Iris pigment epithelial cell (primary cell): ENCODE measurements at places on chromosomes 16 and 17.

DNA sequence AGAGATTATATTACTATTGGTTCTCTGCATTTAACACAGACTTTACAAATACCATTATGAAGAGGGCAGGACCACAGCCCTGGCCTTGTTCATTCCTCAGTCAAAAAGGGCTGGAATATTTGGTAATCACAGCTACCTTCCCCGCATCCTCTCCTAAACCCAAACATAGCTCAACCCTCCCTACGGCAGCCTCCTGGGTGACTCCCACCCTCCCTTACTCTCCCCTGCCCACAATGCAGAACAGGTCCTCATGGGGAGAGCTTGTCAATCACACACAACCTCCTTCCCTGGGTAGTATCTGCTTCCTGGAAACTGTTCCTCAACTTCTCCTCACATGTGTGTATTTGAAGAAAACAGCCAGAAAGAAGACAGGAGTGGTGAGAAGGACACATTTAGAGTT, 224.2 kb downstream of the C16orf78 start:
- no peak for DNase-seq

DNA sequence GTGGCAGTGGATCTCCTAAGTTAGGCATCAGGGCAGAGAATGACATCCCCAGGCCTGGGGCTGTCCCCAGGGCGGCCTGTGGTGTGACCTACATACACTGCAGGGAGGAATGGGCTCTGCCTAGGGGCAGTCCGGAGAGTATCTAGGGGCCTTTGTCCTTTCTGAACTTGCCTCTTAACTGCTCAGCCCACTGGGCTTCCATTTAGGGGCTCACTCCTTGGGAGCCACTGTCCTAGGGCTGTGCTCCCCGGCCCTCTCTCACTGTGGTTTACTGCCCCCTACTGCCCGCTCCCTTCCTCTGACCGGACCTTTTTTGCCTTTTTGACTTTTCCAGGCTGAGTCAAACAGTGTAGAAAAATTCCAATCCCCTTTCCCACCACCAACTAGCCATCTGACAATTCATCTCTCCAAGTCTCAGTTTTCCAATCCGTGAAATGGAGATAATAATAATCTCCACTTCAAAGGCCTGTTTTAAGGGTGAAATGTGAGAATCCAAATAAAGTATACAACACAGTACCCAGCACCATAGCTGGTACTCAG, 66.8 kb downstream of the DNAH3 start:
- peak; percentile 53 for DNase-seq

DNA sequence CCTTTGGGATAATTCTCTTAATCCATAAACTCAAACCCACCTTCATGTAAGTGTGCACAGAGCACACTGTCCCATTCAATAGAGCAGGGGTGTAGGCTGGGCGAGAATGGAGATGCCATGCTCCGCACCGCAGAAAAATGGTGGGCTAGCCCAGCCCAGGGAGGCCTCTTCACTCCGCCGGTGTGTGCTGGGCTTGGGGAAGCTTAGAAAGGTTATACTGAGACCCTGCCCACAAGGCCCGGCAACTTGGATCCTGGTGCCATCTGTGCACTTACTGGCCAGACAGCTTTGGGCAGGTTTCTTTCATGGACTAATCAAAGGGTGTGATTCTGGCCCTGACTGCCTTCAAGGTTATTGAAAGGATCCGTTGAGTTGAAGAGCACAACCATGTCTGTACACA, 3.7 kb upstream of the STAT5A start:
- no peak for DNase-seq

- DNase-seq = peak; percentile 36
These were observed 21.0 kb downstream of the SLC7A6OS start for GRCh38 chr16:68289621-68290329.

- peak; percentile 21 for DNase-seq
These were observed 28.0 kb upstream of the DDX52 start for GRCh38 chr17:37671028-37671823.

DNA sequence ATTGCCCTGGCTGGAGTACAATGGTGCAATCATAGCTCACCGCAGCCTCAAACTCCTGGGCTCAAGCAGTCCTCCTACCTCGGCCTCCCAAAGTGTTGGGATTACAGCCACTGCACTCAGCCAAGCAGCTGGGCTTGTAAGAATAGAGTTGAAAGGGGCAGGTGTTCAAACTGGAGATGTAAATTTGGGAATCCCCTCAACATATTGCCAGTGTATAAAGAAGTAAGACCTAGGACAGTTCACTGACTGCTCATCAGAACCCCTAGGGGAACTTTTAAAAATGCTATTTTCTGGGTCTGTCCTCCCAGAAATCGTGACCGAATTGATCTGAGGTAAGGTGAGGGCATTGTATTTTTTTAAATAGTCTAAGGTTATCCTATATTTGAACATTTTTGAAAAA, 8.9 kb upstream of the DNAJA2 start:
- no peak for DNase-seq

GRCh38 chr16:46900455-46901235, 16.5 kb downstream of the GPT2 start:
- no peak for DNase-seq

GRCh38 chr16:86134802-86135461, 236.0 kb downstream of the IRF8 start:
- peak; percentile 59 for DNase-seq

GRCh38 chr16:67170168-67170948, at the start of gene NOL3:
Gene NOL3, plus strand, starts transcription at chr16:67170538.
- DNase-seq = peak; percentile 83

DNA sequence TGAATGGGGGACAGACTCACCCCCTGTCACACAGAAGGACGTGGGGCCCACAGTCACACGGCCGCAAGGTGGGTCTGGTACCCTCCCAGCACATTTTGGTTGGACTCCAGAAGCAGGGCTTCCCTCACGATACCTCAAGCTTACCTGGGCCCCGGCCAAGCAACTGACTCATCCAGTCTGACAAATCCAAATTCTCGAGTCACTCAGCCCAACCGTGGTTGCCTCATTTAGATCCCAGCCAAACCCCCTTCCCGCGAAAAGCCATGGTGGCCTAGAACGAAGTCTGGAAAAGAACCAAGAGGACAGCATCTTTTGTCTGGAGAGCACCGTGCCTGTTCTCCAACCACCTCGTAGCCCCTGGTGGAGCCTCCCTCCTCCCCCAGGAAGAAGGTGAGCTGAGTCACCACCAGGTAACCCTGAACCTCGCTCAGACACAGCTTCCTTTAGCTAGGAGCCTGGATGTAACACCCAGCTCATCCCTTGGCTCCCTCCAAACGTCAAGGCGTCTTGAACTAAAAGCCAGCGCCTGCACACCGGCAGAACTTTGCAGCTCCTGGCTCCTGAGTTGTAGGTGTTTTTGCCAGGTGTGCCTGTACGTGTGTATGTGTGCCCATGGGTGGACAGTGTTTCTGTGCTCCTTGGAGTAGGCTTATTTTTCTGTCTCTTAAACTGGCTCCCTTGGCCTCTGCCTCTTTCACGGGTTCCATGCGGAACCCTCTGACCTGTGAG, 78.9 kb downstream of the CMIP start:
- peak; percentile 83 for DNase-seq

DNA sequence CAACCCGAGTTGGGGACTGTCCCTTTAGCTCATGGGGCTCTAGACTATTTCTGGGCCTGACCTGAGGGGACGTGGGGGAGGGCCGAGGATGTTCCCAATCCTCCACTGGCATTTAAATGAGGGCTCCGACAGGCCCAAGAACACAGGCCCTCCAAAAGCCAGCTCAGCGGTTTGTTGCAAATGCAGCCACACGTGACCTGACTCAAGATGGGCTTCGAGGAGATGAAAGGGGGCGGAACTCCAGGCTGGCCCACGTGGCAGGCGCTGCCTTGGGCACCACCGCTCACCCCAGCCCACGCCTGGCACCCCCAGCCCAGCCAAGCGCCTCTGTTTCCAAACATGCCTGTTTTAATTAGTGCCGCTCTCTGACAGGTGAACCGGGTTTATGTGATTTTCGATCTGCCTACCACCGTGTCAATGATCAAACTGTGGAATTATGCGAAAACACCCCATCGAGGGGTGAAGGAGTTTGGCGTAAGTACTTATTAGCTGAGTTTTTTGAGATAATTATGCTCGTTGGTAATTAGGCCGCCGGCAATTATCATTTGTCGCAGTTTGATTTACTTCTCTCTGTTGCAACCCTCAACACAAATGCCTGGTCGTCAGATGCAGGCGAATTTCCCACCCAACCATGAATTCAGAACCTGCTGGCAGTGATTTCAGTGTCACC, 226.7 kb downstream of the KATNIP start:
- DNase-seq = no peak

- peak; percentile 97 for DNase-seq
These were observed 34.7 kb upstream of the VPS4A start for GRCh38 chr16:69276148-69277115.

DNA sequence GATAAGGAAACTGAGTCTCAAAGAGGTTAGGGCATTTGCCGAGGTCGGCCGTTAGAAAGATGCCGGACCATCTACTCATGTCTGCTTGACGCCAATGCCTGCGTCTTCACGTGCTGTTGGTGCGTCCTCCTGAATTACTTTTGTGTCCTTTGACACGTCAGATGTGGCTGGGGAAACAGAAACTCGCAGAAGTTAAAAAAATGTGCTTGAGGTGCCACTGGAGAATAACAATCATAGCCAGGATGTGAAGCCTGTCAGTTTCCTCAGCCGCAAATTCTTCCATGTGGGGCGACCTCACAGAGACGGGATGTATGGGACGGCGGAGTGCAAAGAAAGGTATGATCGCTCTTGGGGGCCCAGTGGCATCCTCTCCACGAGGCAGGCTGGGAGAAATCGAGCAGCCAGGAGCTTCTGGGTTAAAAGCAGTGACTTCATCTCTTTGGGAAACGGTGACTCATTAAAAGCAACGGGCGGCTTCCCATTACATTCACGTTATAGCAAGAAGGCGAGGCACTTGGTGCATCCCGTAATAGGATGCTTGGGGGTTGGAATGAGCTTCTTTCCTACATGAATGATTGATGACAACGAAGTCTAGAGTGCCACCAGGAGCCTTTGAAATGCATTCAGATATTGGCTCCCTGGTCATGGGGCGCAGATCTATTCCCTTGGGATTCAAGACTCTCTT, 67.8 kb downstream of the BMERB1 start:
- DNase-seq = peak; percentile 97

DNA sequence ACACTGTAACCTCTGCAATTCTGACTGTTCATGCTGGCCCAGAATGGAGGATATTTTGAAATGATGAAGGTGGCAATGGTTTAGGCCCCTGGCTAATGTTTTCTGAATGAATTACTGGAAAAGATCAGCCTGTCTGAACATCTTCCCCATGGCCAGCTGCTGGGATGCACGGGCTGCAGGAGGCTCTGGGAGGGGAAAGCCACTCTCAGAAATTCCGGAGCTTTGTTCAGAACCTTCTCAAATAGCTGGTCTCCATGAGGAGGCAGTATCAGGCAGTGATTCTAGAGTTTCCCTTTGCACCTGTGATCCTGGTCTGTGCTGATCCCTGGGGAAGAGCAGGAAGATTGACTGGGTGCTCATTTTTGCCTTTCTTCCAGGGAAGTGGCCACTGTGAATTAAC, 5.0 kb downstream of the SLC6A2 start:
- no peak for DNase-seq

- peak; percentile 76 for DNase-seq
These were observed 19.8 kb downstream of the PPL start for GRCh38 chr16:4917117-4917516.

DNA sequence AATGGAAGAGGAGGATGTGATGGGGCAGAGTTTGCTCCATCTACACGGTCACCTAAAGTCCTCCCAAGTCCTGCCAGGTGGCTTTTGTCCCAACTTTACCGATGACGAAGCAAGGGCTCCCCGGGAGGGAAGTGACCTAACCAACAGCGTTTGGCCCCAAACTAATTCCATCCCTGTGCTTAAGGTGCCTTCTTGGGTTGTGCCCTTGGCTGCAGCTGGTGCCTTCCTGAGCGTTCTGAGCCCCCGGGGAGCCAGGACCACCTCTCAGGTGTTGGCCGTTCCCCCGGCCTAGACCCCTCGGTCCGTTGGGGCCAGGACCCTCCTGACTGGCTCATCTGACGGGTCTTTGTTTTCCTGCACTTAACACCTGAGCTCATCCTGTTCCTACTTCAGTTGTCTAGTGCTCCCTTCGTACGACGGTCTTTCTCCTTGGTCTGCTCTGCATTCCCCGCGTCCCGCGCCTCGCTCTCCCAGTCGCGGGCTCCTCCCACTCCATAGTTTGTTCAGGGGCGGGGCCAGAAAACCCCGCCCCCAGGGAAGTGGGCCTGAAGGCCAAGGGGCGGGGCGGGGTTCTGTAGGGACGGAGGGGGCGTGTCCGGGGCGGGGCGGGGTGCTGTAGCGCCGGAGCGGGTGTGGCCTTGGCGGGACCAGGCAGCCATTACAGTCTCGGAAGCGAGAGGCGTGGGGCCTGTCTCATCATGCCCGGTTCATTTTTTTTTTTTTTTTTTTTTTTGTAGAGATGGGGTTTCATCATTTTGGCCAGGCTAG, 822 bp upstream of the ZSCAN10 start:
- DNase-seq = peak; percentile 86

DNA sequence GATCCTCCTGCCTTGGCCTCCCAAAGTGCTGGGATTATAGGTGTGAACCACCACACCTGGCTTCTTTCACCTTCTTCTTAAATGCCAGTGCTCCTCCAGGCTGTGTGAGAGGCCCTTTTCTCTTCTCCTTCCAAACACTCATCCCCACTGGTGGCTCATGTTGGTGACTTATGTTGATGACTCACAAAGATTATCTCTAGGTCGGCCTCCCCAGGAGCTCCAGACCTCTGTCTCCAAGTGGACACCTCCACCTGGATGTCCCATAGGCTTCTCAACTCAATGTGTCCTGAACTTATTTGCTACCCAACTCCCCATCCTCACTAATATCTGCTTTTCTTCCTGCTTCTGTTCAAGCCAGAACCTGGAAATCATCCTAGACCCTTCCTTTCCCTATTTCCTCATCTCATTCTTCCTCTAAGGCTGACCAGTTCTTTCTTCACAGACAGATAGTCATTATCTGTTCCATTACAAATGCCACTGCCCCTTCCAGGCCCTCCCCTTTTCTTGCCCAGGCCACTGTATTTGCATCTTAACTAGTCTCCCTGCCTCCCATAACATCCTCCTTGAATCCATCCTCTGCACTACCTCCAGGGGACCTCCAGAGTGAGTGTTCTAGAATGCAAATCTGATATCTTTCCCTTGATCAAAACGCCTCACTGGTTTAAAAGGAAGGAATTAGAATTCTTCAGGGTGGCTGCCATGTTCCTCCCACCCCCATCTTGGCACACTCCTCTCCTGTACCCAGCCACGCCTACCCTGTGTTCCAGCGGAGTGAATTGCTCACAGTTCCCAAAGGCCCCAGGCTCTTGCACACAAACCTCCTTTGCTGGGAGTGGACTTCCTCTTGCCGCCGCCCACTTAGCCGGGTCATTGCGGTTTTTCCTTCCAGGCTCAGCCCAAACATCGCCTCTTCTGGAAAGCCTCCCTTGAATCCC, 34.8 kb upstream of the FBXO47 start:
- DNase-seq = peak; percentile 62

- DNase-seq = no peak
These were observed 22.2 kb upstream of the SRCIN1 start for GRCh38 chr17:38627957-38628356.

DNA sequence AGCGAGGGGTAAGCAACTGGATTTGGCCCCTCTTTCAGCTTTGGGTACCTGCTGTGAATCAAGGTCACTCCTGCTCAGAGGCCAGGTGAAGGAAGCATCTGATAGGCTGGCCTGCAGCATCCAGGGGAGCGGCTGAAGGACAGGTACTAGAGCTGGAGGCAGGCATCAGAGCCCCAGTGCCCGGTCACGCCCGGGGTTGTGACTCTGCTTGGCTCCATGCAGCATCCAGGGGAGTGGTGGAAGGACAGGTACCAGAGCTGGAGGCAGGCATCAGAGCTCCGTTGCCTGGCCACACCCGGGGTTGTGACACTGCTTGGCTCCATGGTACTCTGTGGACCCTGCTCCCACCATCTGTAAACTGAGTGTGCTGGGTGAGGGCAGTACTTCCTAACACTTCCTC, 189.7 kb downstream of the XYLT1 start:
- no peak for DNase-seq
